ENCODE measurements at places on chromosomes 6 and 20.

DNA sequence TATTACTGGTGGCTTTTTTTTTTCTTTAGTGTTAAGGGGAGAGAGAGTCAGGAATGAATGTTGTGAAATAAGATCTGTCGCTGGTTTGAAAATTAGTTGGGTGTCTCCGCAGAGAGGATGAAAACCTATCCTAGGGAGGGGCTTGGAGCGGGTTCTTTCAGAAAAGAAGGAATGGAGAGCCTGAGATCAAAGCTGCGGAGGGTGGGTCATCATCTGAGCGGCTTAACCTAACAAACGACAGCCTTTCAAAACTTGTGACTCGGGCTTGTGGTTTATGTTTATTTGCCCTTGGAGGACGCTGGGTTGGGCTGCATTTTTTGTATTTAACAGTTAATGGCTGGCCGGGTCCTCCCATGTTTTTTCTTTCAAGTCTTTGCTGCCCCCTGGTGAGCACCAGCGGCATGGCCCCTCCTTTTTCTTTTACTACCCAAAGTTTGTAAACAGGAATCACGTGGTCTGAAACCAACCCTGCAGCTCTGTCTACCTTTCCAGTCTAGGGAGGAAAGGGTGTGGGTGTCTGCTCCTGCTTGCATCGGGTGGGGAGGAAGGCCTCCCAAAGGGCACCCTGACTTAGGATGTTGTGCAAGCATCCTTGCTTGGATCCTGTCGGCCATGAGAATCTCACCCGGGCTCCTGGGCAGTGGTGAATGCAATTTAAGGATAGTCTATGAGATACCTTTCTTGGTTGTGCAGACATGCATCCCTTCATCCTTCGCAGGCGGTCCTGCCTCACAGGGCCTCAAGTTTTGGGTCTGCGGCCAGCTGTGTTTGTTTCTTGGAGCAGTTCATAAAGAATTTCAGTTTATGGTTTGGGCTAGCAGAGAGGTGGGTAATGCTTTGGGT, 2.2 kb downstream of the PIM1 start:
- peak; percentile 97 for DNase-seq

- peak; percentile 51 for DNase-seq
These were observed 69.6 kb downstream of the TBXT start for GRCh38 chr6:166097914-166098522.

DNA sequence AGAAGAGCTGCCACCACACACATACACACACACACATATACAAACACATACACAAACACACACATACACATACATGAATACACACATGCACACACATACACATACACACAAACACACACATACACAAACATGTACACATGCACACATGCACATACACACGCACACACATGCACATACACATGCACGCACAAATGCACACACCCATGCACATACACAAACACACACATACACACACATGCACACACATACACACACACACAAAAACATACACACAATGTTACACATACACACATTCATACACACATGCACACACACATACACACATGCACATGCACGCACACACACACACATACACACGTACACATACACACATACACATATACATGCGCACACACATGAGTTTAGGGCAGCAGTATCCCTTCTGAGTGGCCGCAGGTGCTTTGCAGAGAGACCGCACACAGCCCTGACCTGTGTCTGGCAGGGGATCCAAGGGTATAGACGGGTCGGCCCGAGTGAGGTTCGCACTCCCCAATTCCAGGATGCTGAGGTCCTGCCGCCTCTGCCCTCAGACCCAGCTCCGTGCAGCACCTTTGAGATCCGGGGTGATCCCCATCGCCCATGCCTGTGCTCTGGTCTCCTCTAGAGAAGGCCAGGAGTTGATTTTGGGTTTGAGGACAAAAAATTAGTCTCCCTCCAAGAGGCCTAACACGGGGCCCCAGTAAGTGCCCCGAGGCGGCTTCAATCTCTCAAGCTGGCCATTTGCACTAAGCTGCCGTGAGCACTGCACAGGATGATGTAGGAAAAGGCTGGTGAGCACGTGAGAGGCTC, 56.8 kb downstream of the TMEM242 start:
- DNase-seq, result no peak

- DNase-seq, result no peak
These were observed 171.2 kb upstream of the SUPT3H start for GRCh38 chr6:45548657-45549515.

- DNase-seq, result no peak
These were observed 132.4 kb downstream of the DLL1 start for GRCh38 chr6:170158296-170159021.

All from inflammatory macrophage (primary cell).